ENCODE measurements at places on chromosomes 7 and 10.

GRCh38 chr7:24504836-24505235, 68.4 kb upstream of the PALS2 start:
- DNase-seq, result peak; percentile 19

- no peak for DNase-seq
These were observed 505.6 kb downstream of the HTR7 start for GRCh38 chr10:90352288-90352687.

DNA sequence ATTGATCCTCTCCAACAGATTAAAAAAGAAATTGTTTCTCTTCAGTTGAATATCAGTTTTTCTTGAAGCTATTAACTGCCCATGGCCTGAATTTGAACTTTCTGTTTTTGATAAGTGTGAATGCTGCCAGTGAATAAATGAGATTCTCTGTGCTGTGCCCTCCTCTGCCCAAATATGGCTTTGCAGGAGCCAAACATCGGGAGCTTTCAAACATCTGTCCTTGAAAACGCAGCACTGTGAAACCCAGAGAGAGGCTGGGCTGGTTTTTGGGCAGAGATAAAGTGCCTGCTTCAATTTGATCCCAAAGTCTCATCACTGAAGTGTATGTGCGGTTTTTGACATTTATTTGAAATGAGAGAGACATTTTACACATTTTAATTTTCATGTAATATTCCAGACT, 268.3 kb upstream of the SHH start:
- no peak for DNase-seq

GRCh38 chr7:91843831-91844230, 36.7 kb downstream of the MTERF1 start:
- DNase-seq, result no peak

DNA sequence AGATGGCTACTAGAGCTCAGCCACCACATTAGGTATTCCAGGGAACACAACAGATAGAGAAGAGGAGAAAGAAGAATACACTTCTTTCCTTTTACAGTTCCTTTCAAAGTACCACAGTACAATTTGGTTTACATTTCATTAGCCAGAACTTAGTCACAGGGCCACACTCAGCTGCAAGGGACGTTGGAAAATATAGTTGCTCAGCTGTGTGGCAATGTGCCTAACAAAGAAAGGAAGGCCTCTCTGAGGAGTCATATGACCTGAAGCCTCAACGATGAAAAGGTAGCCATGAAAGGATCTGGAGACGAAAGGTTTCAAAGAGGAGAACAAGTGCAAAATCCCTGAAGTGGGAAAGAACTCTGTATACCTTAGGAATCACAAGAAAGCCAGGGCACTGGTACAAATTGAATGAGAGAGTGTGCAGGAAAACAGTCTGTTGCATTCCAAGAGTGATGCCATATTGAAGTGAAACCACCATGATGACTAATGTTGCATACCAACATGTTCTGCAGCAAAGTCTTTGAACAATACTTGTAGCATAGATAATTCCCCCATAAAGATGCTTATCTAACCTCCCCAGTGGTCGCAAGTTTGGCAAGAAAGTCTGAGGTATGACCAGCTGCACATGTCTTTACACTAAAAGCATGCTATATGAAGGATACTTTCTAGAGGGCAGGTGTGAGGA, 278.9 kb downstream of the HPSE2 start:
- no peak for DNase-seq
